ENCODE measurements at places on chromosomes 2 and 18.

DNA sequence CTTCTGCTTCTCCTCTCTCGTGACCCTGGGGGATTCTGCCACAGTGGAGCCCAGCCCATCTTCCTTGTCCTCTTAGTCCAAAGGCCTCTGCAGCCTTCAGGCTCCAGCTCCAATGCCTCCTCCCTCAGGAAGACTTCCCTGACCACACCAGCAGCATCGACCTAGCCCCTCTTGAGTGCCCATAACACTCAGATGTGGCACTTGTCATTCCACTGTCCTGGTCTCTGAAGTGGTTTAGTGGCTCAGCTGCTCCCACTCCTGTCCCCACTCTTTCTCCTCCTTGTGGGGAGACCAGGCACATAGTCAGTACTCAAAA is 97.5 kb downstream of the STPG4 start:
- no peaks in the 10 kb centered on the region for H3K4me1 ChIP-seq
- peaks cover 72% of the 10 kb centered on the region for H3K36me3 ChIP-seq
- H3K4me3 ChIP-seq = no peak overlapping the region
- H3K27me3 ChIP-seq = no peaks in the 10 kb centered on the region

DNA sequence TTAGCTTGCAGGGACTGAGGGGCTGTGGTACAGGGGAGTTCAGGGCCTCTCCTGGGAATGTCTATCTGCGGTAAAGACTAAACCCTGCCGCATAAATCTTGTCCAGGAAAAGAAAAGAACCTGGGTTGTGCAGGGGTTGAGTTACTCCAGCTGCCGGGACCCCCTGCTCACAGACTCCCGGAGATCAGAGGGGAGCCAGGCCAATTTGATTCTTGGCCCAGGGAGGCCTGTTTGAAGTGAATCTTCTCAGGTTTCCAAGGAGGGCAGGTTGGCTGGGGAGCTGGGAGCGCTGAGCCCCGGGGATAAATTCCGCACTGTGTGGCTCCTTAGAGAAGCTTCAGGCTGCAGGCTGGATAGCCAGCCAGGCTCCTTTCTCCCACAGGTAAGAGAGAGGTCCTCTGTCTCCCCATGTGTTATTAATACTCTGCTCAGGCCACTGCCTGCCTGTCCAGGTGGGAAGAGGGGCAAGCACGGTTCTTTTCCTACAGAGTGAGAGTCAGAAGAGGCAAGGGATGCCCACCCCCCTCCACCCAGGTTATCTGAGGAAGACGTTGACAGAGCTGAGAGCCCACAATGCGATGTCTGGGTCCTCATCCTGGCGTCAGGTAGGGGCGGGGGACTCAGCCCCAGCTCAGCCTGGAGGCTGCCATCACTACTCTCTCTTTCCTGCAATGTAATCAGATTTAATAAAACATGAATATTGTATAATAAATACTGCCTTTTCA is 82.7 kb downstream of the LONRF2 start:
- DNase-seq = no peak
- H3K36me3 ChIP-seq = no peaks in the 10 kb centered on the region
- peaks cover 8% of the 10 kb centered on the region for H3K4me1 ChIP-seq
- H3K4me3 ChIP-seq = no peak overlapping the region

- no peak overlapping the region for H3K4me3 ChIP-seq
- H3K27ac ChIP-seq = no peak overlapping the region
- H3K4me1 ChIP-seq = no peaks in the 10 kb centered on the region
- H3K27me3 ChIP-seq = peaks cover 9% of the 10 kb centered on the region
- DNase-seq = no peak
Observed at GRCh38 chr18:58866066-58866772, 1.5 kb downstream of the ZNF532 start.

- H3K4me1 ChIP-seq = peaks cover 85% of the 10 kb centered on the region
- no peaks in the 10 kb centered on the region for H3K27me3 ChIP-seq
- H3K36me3 ChIP-seq = 0 out of 2 replicates have a peak, but pooled peaks cover 7% of the 10 kb centered on the region
- DNase-seq = no peak
- H3K4me3 ChIP-seq = no peak overlapping the region
- H3K27ac ChIP-seq = no peak overlapping the region
Observed at GRCh38 chr2:201122276-201122675, 6.3 kb downstream of the CFLAR start.

- no peaks in the 10 kb centered on the region for H3K36me3 ChIP-seq
- H3K27me3 ChIP-seq = peaks cover 3% of the 10 kb centered on the region
- H3K4me1 ChIP-seq = no peaks in the 10 kb centered on the region
- no peak for DNase-seq
Observed at GRCh38 chr18:57267368-57267925, 84.9 kb upstream of the ST8SIA3 start.

DNA sequence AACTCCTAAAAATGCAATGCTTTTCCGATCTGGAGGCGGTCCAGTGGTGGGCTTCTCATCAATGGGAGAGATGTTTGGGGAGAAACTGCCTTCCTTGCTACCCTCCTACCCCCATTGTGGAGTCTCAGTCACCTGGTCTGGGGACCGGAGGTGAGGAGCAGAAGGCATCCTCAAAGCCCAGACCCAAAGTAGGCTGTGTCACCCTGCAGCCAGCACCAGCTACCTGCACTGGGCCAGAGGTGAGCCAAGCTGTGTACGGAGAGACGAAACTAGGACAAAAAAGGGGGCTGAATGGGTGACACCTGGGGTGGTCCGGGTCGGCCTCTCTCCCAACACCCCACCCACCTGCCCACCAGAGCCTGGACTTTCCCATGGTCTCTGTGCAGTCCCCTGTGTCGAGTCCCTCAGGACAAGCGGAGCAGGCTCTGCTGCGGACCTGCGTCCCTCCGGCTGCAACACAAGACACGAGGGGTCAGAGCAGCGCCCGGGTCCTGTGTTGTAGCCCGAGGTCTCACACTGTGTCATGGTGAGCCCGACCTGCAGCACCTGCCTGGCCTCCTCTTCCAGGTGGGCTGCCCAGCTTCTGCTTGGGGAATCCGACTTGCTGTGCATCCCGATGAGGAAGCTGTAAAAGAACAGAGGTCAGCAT is 68.0 kb upstream of the RMP24 start:
- no peak overlapping the region for H3K4me3 ChIP-seq
- H3K27ac ChIP-seq = no peak overlapping the region
- DNase-seq = no peak
- no peaks in the 10 kb centered on the region for H3K36me3 ChIP-seq

GRCh38 chr18:35577045-35577848 is 4.3 kb upstream of the GALNT1 start:
- no peak overlapping the region for H3K4me3 ChIP-seq
- no peak for DNase-seq
- H3K36me3 ChIP-seq = no peaks in the 10 kb centered on the region
- H3K27me3 ChIP-seq = peaks cover 8% of the 10 kb centered on the region
- peaks cover 14% of the 10 kb centered on the region for H3K4me1 ChIP-seq

- H3K4me3 ChIP-seq = no peak overlapping the region
- H3K36me3 ChIP-seq = no peaks in the 10 kb centered on the region
- H3K27me3 ChIP-seq = peaks cover 3% of the 10 kb centered on the region
- DNase-seq = no peak
Observed at GRCh38 chr2:166091439-166091838, 36.4 kb downstream of the SCN1A start.

DNA sequence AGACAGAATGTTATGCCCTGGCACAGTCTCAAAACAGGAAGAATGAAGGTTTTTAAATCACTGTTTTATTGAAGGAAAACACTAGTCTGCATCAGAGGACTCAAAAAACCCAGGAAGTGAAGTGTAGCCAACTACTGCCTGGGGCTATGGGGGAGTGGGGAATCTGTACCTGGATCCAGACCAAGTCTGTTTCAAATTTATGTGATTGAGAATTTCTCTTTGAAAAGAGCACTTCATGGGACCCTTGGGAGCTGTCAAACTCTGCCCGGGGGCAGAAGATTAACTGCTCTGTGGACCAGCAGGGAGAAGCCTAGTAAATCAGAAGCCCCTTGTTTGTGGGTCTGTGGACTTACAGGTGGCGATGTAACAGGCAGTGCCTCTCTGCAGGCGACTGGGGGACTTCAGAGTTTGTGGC is 45.3 kb upstream of the TANC1 start:
- no peak overlapping the region for H3K27ac ChIP-seq
- DNase-seq = no peak
- H3K4me1 ChIP-seq = no peaks in the 10 kb centered on the region

GRCh38 chr2:151258121-151258520 is 3.5 kb downstream of the RBM43 start:
- no peaks in the 10 kb centered on the region for H3K27me3 ChIP-seq
- peaks cover 23% of the 10 kb centered on the region for H3K4me1 ChIP-seq
- peaks cover 8% of the 10 kb centered on the region for H3K36me3 ChIP-seq

- no peaks in the 10 kb centered on the region for H3K4me1 ChIP-seq
- no peaks in the 10 kb centered on the region for H3K36me3 ChIP-seq
- no peak overlapping the region for H3K27ac ChIP-seq
Observed at GRCh38 chr2:120860579-120860922, 124.9 kb downstream of the GLI2 start.

DNA sequence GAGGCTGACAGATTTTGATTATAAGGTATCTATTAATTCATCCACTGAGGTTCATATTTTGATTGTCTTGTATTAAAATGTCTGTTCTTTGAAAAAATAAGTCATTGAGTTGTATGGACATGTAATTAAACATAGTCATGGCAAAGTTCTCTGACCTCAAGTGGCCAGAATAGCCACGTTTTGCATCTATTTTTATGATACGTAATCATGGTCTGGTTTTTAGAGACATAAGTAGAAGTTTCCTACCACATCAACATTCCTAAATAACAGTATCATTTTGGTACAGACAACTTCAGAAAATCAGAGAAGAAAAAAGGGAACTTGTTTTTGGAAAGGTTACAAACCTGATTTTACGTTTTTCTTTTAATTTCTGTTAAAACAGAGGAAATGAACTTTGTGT is 47.6 kb downstream of the COL5A2 start:
- H3K36me3 ChIP-seq = no peaks in the 10 kb centered on the region
- H3K27me3 ChIP-seq = peaks cover 2% of the 10 kb centered on the region
- DNase-seq = no peak
- no peak overlapping the region for H3K27ac ChIP-seq
- no peaks in the 10 kb centered on the region for H3K4me1 ChIP-seq

DNA sequence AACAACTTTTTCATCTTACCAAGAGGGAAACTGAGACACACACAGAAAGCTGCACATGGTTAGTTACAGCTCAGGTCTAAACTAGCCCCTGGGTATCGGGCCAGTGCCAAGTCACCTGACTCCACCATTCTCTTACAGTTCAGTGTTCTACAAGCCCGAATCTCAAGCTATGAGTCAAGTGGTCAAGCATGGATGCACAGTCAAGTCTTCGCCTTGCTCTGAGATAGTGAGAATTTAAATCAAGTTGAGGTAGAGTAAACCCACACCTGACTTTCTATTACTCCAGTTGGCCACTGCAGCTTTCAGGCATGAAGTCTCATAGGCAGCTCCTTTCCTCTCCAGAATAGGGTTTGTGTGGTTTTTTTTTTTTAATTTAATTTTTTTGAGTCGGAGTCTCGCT is 34.5 kb upstream of the ARL5A start:
- H3K4me1 ChIP-seq = no peaks in the 10 kb centered on the region
- no peak overlapping the region for H3K27ac ChIP-seq
- H3K27me3 ChIP-seq = no peaks in the 10 kb centered on the region

DNA sequence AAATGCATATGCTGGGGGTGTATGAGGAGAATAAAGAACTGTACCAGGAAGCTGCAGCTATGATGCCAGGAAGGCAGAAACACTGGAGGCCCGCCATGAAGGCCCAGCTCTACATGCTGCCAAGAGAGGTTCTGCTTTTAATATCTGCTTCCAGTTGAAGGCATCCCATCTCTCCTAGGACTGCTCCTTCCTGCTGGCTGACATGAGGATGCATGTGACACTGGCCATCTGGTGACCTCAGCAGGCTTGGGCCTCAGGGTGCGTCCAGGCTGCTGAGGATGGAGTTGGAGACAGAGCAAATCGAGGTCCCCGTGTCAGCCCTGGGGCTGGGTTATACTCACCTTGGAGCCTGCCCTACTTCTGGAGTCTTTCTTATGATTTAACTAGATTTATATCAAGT is 49.0 kb downstream of the PSMG2 start:
- DNase-seq = peak; percentile 35
- H3K4me3 ChIP-seq = peak overlapping the region; percentile 16
- peaks cover 78% of the 10 kb centered on the region for H3K36me3 ChIP-seq

DNA sequence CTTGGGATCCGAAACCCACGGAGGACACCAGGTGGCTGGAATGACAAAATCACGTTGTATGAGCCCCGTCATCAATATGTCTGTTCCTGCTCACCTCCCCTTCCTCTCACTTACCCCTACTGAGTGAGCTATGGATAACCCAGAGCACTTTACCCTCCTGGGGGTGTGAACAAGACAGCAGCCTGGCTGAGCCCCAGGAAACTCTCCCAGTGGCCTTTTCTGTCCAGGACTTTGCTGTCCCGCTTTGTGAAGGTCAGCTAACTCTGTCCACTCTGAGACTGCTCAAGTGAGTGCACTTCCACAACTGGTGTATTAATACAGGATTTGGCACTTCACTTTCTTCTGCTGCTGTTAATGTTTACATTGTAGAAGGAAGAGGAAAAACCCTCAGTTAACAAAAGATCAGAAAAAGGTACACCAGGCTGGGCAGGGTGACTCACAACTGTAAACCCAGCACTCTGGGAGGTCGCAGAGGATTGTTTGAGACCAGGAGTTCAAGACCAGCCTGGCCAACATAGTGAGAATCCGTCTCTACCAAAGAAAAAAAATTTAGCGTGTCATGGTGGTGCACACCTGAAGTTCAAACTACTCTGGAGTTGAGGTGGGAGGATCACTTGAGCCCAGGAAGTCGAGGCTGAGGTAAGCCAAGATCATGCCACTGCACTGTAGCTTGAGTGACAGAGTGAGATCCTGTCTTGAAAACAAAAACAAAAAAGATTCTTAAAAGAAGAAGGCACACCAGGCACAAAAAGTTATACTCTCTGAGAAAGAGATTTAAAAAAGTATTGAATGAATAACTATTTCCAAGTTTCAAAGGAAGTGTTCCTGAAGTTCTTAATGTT is 90.3 kb downstream of the CLHC1 start:
- H3K27me3 ChIP-seq = no peaks in the 10 kb centered on the region
- H3K4me3 ChIP-seq = no peak overlapping the region
- peaks cover 10% of the 10 kb centered on the region for H3K4me1 ChIP-seq
- H3K27ac ChIP-seq = no peak overlapping the region
- H3K36me3 ChIP-seq = no peaks in the 10 kb centered on the region
- DNase-seq = no peak

GRCh38 chr18:35289727-35290093 is 319 bp downstream of the ZSCAN30 start:
- no peak for DNase-seq
- H3K27ac ChIP-seq = peak overlapping the region; percentile 91
- H3K4me3 ChIP-seq = peak overlapping the region; percentile 71
- peaks cover 26% of the 10 kb centered on the region for H3K36me3 ChIP-seq

DNA sequence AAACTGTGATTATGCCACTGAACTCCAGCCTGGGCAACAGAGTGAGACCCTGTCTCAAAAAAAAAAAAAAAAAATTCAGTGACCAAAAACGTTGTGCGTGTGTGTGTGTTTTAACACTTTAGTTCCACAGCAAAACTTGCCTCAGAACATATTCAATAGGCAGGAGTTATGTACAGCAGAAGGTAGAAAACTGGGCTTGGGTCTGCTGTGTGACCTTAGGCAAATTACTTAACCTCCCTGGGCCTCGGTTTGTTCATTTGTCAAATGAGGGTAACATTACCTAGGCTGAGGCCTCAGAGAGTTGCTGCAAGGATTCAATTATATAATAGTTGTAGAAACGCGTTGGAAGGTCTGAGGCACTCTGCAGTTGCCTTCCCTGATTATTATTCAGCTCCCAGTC is 10.3 kb upstream of the SCG2 start:
- H3K36me3 ChIP-seq = no peaks in the 10 kb centered on the region
- no peaks in the 10 kb centered on the region for H3K27me3 ChIP-seq
- H3K27ac ChIP-seq = no peak overlapping the region
- no peak for DNase-seq

- no peak overlapping the region for H3K27ac ChIP-seq
- H3K27me3 ChIP-seq = no peaks in the 10 kb centered on the region
- peak; percentile 10 for DNase-seq
- no peaks in the 10 kb centered on the region for H3K36me3 ChIP-seq
- H3K4me1 ChIP-seq = no peaks in the 10 kb centered on the region
Observed at GRCh38 chr18:3402982-3403451, 47.0 kb upstream of the TGIF1 start.

- H3K4me1 ChIP-seq = no peaks in the 10 kb centered on the region
- no peaks in the 10 kb centered on the region for H3K27me3 ChIP-seq
Observed at GRCh38 chr18:38444971-38445803, 879.6 kb upstream of the CELF4 start.
